CD4-positive, alpha-beta T cell treated with Interleukin-15 for 1 hour (primary cell): ENCODE measurements at places on chromosomes 13 and 19.

DNA sequence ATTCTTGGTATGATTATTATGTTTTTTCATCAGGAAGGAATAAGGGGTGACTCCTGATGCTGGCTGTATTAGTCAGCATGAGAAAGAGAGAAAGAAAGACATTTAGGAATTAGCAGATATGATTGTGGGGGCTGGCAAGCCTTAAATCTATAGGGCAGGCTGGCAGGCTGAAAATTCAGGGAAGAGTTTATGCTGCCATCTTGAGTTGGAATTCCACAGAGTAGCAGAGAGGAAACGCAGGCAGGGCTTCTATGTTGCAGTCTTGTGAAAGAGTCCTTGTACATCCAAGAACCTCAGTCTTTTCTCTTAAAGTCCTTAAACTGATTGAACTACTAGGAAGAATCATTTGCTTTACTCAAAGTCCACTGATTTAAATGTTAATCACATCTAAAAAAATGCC lies 262.7 kb upstream of the SLC10A2 start:
- no peak for DNase-seq

- DNase-seq: no peak
These were observed 447 bp downstream of the RBM42 start for GRCh38 chr19:35629332-35629633.

GRCh38 chr19:12611361-12611699 lies 610 bp downstream of the ZNF791 start:
- no peak for DNase-seq

DNA sequence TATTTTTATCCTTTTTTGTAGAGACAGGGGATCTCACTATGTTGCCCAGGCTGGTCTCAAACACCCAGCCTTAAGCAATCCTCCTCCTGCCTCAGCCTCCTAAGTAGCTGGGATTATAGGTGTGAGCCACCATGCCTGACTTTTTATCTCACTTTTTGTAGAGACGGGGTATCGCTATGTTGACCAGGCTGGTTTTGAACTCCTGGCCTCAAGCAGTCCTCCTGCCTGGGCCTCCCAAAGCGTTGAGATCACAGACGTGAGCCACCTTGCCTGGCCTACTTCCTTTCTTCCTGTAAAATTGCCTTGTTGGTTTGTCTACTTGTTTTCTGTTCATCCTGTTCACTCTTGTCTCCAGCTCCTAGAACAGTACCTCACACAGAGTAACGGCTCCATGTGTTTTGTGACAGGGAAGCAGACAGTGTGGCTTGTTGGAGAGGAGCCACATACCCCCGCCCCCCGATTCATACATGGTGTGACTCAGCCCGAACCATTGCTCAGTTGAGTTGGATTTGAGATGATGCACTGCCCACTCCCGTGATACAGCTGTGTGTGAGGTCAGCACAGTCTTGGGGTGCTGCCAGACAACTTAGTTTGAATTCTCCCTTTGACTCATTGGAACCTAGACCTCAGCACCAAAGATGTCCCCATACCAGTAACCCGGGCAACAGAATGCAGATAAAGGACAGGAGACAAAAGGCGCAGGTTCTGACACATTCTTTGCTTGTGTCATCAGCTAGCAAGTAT lies 34.2 kb downstream of the GPR42 start:
- DNase-seq: no peak

DNA sequence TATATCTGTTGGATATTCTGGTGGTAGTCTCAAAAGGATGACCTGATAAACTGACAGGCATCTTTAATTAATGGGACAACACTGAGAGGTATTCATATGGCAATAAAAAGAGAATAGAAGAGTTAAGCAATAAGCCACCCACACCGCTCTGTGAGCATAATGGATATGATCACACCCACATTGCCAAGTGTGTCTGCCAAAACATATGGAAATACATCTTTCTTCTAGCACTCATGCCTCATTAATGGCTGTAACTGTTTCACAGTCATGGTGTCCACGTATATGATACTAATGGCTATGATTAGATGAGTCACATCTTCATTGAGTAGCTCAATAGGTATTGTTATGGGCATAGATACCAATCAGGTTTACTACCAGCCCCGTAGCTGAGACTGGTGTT lies 13.1 kb downstream of the IGFL3 start:
- DNase-seq: no peak

DNA sequence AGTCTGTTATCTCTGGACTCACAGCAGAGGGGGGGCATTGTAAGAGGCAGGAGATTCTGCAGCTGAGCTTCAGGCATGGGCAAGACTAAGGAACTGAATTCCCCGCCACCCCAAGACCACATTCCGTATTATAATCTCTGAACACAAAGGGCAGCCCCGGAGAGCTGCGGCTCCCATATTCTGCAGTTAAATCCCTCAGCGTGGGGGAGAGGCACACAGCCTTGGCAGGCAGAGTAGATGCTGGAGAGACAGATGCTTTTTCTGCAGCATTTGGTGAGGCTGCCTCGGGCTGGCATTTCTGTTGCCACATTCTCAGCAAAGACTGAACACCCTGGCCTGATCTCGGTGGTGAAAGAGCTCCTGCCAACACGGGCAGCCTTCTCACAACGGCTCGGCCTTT lies 12.9 kb downstream of the CHAF1A start:
- DNase-seq: no peak

DNA sequence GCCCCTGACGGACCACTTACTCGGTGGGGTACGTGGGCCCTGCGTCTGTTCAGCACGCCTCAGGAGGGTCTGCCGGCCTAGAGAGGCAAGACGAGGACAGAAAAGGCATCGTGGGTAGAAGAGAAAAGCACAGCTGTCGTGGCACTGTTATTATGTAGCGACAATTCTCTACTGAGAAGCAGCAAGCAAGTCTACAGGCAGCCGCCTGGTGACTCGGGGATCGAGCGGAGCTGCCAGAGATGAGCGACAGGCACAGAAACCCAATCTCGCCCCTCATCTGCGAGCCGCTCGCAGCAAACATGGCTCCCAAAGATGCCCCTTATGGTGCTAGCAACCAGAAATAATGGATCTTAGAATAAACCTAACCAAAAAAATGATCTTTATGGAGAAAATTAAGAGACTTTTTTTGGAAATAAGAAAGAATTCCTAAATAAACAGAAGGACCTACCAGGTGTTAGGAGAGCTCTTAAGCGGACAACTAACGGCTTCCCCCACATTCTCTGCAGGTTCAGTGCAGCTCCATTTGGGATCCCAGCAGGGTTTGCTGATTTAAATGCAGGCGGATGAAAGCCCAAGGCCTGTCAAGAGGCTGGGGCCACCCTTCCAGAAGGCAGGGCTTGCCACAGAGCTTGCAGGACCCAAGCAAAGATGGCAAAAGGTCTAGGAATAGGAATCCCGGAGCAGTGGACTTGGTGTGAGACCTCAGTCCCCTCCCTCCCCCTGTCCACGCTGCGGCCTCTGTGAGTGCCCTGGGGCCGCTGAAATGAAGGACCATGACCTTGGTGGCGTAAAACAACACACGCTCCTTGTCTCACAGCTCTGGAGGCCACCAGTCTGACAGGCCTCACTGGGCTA lies 152.6 kb downstream of the KDM4B start:
- no peak for DNase-seq

DNA sequence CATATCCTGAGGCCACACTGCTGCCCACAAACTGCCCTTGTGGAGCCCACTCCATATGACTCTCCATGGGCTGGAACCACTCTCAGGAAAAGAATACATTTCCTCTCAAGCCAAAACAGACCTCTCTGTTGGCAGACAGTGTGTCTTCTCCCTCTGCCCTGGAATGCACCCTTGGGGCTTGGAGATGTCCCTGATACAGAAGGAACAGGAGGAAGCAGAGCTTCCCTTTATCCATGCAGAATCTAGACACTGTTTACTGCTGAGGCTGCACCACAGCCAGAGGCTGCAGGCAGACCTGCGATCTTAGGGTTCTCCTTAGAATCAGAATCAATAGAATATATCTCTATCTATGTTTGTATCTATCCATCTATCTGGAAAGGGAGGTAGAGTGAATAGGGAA lies 26.8 kb upstream of the CYP4F8 start:
- no peak for DNase-seq
